ENCODE measurements at places on chromosomes 4 and X.

- no peak for DNase-seq
Measured at GRCh38 chr4:112765317-112765974, 128.5 kb downstream of the LARP7 start.

- no peak for DNase-seq
Measured at GRCh38 chr4:69831646-69832325, 28.2 kb downstream of the SULT1E1 start.

DNA sequence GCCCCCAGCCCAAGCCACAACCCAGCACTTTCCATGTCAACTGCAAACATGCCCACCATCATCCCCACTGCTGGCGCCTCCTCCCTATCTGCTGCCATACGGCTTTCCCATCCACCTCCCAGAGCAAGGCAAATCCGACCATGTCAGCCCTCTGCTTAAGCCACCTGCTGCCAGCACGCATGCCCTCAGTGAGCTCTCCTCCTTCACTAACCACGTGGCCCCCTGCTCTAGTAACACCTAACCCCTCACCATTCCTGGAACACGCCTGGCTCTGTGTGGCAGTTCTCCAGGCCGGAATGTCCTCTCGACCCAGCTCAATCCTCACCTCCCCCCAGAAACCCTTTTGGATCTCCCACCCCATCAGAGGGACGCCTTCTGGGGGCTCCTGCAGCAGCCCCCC lies 17.4 kb downstream of the BCAP31 start:
- no peak for DNase-seq

DNA sequence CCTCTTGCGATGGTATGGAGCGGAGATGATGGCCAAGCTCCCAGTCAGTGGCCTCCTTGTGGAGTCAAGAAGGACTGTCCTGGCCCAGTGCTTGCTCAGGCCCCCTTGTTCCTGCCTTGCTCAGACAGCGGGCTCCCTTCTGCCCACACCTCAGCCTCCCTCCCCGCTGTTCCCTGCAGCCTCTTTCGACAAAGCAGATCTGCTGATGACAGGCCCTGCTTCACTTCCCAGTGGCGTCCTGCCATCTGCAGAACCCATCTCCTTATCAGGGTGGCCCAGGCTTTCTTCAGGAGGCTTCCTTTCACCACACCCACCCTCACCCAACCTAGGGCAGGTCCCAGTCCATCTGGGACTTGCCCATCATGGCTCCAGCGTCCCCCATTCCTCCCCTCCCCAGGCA lies 80.0 kb downstream of the CLDN34 start:
- no peak for DNase-seq

DNA sequence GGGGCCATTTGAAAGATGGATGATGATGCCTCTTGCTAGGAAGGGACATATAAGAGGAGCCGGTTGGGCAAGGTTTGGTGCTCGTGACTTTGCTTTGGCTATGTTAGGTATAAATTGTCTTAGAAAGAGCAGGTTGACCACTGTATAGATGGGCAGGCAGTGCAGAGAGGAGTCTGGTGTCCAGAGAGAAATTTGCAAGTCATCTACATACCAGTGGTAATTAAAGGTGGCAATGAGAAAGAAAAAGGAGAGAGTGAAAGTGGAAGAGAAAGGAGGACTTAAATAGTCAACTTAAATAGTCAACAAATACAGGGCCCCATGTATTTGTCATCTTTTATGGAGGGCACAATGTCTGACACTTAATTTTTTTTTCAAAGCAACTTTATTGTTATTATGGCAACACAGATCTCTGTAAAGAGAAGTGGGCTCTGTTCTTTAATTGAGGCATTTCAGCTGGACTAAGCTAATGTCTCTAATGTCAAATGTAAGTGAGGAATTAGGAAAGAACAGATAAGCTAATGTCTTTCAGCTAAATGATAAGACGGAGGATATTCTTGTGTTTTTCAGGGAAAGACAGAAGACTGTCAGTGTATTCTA lies 75.4 kb upstream of the ANXA3 start:
- DNase-seq = no peak

GRCh38 chr4:8150152-8151090 lies 8.2 kb downstream of the ABLIM2 start:
- no peak for DNase-seq

DNA sequence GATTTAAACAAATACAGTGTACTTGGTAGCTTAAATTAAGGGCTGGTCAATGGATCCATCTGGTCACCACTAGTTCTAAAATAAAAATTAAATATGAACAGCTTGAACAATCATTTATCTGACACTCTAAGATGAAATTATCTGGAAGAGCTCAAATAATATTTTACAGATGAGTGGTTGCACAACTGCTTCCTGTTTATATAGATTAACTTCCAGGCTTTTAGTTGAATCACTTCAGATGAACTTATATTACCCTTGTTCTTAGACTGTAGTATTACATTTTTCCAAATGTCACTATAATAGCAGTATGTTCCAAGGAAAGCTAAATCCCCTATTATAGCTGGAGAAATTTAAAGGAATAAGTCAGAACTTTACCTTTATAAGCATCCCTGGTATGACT lies 92.4 kb upstream of the SMIM10 start:
- DNase-seq = no peak

- no peak for DNase-seq
Measured at GRCh38 chrX:81316163-81316562, 114.3 kb downstream of the SH3BGRL start.

- DNase-seq = no peak
Measured at GRCh38 chr4:73281982-73282381, 23.4 kb upstream of the ANKRD17 start.

DNA sequence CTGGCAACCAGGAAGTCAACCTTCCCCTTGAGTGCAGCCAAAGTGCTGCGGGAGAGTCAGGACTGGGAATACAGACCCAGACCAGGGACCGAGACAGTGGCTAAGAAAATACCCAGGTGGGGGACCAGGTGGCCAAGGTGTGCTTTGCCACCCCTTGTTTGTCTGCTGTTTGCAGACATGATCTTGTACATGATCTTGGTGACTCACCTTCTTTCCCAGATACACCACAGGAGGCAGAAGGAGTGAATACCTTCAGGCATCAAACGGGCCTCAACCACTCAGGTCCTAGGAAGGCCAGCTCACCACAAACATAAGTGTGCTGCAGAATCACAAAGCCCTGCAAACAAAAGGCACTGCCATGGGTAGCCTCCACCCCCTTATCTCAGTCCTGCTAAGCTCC lies 62.0 kb downstream of the CNGA2 start:
- DNase-seq = no peak

DNA sequence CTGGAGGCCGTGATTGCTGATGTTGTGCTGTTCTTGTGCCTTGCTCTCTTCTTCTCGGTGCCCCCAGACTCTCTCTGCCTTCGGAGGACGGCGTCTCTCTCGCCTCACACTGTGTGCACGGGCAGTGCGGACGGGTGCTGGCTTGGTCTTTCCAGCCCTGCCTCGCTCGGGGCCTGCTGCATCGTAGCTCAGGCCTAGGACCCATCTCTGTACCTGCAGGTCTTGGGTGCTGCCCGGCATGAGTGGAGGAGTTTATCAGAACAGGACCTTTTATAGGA lies 18.2 kb downstream of the RGS12 start:
- no peak for DNase-seq

DNA sequence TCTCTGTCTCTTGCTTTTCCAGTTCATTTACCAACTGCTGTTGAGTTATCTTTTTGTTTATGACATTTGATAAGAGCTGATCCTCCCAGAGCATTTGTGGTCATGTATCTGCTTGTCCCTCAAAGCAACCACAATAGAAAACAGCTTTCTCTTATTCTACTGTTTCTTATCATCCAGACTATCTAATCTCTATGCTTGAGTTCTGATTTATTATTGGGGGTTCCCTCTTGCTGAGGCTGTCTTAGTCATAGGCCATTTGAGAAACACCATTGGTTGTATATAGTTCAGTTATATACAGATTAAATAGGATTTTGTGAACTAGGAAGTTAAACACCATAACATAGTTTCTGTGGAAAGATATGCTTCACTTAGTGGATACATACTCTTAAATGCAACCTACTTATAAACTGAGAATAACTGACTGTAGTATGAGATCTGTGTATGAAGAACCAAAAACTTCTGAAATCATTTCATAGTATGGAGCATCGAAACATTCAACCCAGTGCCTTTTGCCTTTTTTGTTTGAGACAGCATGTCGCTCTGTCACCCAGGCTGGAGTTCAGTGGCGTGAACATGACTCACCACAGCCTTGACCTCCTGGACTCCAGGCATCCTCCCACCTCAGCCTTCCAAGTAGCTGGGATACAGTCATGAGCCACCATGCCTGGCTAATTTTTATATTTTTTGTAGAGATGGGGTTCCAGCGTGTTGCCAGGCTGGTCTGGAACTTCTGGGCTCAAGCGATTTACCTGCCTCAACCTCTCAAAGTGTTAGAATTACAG lies 75.8 kb downstream of the STIM2 start:
- no peak for DNase-seq

DNA sequence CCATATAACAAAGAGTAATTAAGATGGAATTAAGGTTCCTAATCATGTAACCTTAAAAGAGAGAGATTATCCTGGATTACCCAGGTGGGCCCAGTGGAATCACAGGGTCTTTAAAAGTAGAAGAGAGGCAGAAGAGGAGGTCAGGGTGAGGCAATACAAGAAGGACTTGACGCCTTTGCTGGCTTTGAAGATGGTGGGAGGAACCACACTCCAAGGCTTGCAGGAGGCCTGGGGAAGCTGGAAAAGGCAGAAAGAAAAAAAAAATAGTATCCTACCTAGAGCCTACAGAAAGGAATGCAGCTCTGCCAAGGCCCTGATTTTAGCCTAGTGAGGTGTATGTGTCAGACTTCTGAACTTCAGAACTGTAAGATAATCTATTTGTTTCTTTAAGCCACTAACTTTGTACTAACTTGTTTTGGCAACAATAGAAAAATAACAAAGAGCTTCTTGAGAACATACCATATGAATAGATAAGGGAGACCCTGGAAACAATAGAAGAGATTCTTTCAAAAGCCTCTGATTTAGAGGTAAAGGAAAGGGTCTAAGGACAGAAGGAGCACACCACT lies 229.9 kb upstream of the TTC29 start:
- no peak for DNase-seq

DNA sequence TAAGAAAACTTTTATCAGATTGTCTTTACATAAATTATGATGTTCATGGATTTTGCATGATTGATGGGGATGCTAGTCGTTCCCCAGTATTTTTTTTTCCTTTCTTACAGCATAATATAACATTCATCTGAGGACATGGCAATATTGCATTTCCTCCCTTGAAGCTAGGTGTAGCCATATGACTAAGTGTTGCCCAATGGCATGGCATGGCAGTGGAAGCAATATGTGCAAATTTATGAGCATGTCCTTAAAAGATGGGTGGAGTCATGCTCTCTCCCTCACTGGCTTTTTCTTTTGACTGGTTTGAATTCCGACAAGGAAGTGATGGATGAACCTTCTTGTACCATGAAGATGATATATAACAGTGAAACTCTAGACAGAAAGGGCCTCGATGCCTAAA lies 96.3 kb downstream of the BANK1 start:
- DNase-seq = no peak

- DNase-seq = no peak
Measured at GRCh38 chr4:150001815-150002214, 76.4 kb upstream of the DCLK2 start.

GRCh38 chr4:184450045-184450444 lies 24.3 kb downstream of the IRF2 start:
- DNase-seq = no peak

GRCh38 chr4:74374561-74375327 lies 9.8 kb downstream of the EREG start:
- DNase-seq = no peak

DNA sequence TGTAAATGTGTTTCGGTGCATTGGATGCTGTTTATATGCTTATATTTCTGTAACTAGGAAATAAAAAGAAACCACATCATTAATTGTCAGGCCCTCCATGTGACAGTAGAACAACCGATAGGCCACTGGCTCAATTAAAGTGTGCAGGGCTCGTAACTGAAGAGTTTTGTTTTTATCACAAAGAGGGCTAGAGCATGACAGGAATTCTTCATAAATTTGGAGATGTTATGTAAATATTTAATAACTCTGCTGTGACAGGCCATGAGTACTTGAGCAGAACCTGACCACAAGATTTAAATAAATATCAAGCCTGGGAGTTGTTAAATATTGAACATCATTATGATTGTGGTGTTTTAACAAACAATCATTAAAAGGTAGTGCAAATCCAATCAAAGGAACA lies 55.9 kb downstream of the MID1 start:
- DNase-seq = no peak

- DNase-seq = no peak
Measured at GRCh38 chrX:121755541-121755940, 708.1 kb downstream of the GLUD2 start.

DNA sequence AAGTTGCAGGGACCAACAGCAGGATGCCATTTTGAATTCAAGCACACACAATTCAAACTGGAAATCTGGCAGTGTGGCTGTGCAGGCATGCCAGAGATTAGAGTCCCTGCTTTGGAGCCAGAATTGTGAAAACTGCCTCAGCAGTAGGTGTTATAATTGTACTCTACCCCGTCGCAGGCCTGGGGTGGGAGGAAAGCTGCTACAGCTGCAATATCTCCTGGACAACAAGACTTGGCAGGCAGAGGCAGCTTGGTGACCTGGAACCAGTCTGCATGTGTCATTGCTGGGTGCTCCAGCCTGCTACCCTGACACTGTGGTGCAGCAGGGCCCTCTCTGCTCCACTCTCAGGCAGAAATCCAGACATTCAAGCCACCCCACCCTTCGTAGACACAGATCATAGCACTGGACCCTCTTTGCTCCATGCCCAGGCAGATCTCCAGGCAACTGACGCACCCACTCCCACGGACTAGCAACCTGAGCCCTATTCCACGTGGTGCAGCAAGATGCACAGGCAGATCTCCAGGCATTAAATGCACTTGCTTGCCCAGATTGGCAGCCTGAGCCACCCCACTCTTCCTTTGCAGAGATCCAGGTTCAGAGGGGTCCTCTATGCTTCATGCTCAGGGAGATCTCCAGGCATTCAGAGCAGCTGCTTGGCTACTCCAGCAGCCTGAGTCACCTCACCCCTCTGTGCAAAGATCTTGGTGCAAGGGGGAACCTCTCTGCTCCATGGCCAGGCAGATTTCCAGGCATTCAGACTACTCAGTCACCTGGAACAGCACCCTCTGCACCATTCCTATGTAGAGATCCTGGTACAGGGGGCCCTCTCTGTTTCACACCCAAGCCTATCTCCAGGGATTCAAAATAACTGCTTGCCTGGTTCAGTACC lies 140.5 kb downstream of the LRBA start:
- no peak for DNase-seq

GRCh38 chrX:69136546-69137331 lies 28.5 kb downstream of the PJA1 start:
- DNase-seq = no peak

DNA sequence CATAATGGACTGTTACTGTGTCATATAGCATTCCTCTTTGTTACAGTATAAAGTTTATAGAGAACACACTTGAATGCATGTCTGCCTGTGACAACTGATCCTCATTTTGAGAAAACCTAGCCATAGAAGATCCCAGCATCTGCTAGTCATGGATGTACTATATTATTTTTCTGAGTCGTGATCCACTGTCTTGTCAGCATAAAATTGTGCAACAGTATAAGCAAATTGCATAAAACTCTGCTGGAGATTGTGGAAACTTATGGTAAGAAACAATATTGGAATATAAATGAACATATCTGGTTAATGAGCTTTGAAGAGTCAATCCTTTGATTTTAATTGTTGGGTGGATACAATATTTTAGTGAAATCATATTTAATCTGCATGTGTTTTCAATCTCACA lies 3.6 kb downstream of the NEIL3 start:
- no peak for DNase-seq

GRCh38 chr4:84796394-84796793 lies 170.1 kb downstream of the WDFY3 start:
- DNase-seq = no peak

GRCh38 chrX:136598631-136599030 lies 49.3 kb upstream of the CD40LG start:
- DNase-seq = peak; percentile 24

GRCh38 chr4:123893011-123893981 lies 496.7 kb downstream of the SPRY1 start:
- DNase-seq = no peak
